SHP77 treated with DMSO at 0.1 percent for 48 hours (cell line): ENCODE measurements at places on chromosomes 5 and 9.

DNA sequence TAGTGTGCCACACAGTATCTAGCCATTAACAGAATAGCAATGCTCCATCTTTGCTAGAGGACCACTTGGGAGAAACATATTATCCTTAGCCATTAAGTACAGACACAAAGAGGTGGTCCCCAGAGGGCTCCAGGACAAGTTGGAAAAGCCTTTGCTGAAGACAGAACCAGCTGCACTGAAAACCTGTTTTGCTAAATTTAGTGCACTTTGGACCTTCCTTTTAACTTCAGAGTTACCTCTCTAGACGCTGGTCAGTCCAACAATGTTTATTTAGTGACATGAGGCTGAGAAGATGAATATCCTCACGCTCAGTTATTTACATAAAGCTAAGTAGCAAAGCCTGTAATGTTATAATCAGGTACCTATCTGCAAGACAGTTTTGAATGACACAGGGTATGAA lies 265.0 kb upstream of the ZNF608 start:
- no peak for DNase-seq

DNA sequence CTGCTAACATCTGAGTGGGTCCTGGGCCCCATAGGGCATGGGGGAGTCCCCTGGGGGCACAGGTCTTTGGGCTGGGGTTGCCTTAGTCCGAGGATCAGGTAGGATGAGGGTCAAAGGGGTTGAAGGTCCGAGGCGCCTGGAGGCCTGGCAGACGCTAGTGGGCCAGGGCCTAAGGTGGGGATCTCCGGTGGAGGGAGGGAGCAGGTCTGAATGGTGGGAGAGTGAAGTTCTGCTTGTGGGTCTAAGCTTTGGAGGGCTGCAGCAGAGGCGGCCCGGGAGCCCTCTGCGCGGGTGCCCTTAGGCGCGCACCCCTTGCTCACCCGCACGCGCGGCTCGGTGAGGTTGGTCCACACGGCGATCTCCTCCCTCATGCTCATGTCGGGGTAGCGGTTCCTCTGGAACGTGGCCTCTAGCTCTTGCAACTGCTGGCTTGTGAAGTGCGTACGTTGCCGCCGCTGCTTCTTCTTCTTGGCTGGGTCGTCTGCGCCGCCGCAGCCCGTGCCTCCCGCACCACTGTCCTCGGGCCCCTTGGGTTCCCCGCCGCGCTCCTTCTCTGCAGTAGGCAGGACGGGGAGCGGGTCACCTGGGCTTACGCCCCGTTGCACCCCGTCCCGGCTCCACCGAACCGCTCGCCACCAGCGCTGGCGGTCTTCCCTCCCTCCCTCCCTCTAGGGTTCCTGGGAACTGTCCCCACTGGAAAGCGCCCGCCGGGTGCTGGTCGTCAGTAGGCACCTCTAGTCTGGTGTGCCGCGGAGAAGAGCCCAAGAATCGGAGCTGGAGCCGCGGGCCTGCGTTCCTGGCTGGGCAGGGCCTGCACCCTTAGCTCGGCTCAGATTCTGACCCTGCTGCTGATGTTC lies 2.8 kb downstream of the PITX1 start:
- no peak for DNase-seq

DNA sequence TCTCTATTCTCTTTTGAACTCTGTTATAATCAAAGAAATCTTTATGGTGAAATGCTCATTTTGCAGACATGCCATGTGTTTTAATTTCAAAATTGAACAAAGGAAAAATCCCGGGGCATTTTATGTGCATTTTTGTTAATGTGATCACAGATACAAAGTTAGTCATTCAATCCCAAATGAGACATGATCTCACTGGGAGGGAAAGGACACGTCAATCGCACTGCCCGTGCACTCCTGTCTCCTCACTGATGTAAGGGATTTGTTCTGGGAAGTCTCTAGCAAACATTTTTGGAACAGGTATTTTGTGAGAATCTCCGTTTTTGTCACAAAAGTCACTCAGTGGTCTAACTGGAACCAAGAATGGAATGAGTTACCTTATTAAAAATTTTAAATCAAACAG lies 97.9 kb upstream of the RANBP6 start:
- no peak for DNase-seq

DNA sequence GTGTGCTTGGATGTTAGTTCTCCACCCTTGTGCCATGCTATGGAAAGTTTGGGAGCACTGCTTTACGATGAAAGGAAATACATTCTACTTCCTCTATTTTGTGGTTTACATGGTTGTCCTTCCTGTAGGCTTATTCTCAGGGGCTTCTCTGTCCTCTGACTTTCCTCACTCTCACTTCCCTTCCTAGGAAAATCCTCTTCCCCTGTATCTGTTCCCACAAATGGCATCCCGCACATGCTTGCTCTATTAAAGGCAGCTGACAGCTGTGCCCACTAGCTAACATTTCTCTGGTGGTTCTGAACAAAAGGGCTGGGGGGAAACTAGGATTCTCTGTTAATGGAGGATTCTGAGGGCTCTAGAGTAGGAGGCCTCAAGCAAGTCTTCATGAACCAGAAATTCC lies 52.4 kb downstream of the FAM170A start:
- DNase-seq = no peak

- no peak for DNase-seq
These were observed 6.4 kb downstream of the IL3 start for GRCh38 chr5:132066871-132067270.

DNA sequence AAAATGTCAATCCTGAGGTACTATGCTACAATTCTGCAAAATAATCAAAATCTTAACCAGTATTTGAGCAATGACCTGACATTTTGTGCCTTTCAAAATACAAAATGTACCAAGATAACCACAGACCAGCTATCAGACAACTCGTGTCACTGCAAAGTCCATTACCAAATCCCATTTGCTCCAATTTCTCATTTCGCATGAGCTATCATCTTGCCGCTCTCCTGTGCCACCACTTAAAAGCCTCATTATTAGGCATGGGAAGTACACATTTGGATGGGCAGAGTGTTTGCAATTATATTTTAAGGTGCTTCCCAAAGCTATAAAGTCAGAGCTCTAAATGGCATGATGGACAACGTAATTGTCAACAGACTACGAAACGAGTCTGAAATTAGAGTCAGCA lies 205.2 kb downstream of the AGTPBP1 start:
- DNase-seq = no peak

- DNase-seq = no peak
These were observed 91.5 kb upstream of the NFIL3 start for GRCh38 chr9:91515074-91515687.

GRCh38 chr5:16578474-16578883 lies 38.3 kb downstream of the RETREG1 start:
- DNase-seq = peak; percentile 81

- no peak for DNase-seq
These were observed 78.9 kb downstream of the PLAC8L1 start for GRCh38 chr5:146026307-146027010.

GRCh38 chr9:30967476-30967875 lies 1417.0 kb upstream of the ACO1 start:
- no peak for DNase-seq

DNA sequence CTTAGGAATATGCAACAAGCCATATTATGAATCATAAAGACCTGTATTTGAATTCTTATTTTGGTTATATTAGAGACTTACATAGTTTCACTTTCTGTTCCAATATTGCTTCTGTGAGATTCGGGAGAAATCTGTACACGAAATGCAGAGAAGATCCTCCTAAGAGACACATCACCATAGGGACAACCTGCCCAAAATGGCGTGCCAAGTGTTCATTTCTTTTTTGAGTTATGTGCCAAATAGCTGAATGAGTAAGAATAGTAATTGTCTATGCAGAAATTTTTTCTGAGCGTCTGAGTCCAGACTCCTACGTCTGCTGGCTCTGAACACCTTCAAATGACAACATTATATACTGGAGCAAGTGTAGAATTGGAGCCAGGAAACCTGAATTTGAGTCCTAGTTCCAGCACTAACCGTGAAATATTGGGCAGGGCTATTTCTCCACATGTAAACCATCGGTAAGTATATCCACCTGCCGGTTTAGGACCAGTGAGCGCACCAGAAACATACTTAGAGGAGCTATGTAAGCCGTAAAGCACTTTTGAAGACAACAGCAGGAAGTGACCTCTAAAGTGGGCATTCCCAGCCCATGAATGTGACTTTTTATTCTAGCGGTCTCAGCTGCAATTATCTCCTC lies 163.9 kb upstream of the DMRT1 start:
- no peak for DNase-seq

- no peak for DNase-seq
These were observed 17.4 kb upstream of the IL13 start for GRCh38 chr5:132640613-132641012.

- no peak for DNase-seq
These were observed 384 bp upstream of the DMXL1 start for GRCh38 chr5:119070578-119070827.

DNA sequence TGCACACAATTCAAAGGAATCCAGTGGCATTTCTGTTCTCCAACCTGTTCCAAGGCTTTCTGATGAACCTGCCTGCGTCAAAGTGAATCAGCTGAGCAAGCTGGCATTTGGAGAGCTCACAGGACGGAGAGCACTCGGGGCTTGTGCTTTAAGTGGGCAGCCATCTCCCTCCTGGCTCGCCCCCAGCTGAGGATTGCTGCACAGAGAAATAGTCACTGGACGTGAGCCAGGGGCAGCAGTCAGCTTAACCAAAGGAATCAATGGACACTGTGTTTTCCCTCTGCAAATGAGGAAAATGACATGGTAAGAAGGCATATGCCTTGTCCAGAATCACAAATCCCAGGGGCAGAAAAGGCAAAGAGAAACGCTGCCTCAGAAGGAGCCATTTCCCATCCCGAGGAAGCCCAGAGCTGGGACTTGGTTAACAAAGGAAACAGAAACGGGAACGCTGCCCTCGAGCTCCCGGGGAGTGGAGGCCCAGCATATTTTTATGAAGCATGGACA lies 299.4 kb downstream of the ZSWIM6 start:
- peak; percentile 12 for DNase-seq

DNA sequence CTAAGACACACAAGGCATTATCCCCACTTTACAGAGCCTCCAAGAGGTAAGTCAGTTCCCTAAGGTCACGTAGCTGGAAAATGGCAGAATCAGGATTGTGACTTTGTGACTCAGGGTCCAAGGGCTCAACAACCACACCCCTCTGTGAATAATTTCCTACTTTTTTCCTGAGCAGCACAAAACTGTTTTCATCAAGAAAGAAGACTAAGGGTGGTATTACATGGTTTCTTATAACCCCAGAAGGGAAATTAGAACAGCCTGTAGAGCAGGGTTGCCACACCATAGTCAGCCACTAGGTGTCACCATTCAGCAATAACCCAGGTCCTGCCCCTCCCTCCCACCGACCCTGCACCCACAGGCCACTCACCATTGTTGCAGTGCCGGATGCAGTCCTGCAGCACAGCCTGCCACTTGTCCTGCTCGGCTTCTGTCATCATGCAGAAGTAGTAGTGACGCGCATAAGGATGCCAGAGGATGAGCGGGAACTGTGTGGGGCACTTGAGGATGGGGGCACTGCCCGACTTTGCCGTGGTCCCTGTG lies 72.1 kb downstream of the LRSAM1 start:
- no peak for DNase-seq

GRCh38 chr9:16619402-16619801 lies 251.1 kb downstream of the BNC2 start:
- no peak for DNase-seq

DNA sequence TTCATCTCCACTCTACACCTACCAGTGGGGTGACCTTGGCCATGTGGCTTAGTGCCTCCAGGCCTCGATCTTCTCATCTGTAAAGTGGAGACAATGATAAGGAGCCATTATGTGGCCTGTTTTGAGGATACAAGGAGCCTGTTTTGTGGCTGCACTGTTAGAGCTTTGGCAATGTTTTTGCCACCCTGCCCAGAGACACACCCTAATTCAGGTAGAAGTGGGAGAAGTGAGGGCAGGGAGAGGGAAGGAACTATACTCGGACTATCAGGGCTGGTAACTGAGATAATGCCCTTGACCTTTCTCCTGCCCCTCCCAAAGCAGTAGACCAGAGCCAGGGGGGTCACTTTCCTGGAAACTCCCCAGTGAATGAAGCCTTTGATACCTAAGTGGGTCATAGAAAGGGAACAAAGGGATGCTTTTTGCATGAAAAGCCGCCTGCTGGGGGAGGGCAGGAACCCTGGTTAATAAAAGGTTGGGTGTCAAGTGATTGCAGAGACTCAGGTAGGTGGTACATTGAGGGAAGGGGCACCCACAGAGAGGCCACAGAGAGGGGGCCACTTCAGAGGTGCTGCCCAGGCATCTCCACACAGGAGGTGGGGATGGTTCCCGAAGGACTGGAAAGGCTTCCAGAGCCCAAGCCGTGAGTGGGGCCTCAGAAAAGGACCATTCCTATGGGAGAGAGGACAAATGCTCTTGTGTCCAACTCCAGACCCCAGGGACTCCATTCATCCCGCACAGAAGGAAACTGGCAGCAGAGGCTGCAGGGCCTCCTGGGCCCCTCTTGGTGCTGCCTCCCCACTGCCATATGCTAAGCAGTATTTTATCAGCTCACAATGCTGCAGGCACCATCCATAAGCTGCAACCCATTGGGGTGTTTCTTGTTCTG lies 42.3 kb upstream of the VDAC1 start:
- DNase-seq = no peak

DNA sequence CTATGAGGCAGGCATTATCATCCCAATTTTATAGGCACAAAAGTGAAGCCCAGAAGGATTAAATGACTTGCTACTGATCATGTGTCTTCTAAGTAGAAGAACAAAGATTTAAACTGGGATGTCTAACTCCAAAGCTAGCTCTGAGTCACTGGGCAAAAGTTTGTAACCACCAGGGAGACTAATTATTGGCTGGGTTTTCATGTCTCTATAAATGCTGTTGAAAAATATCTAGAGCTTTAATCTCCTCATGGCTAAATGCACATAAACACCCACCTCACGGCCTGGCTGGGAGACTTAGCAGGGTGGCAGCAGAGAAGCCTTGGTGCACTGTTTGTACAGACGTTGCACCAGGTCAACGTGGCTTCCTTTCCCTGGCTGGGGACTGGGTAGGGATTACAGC lies 144.6 kb downstream of the MELK start:
- no peak for DNase-seq

GRCh38 chr5:154189256-154189818 lies 1.2 kb upstream of the GALNT10 start:
- DNase-seq = no peak

- no peak for DNase-seq
These were observed at the start of gene LCN10 for GRCh38 chr9:136742591-136743391. TSS of gene LCN10 (minus strand) at chr9:136742940. CDS start at chr9:136742903, 37 bp downstream.

GRCh38 chr5:115842089-115842935 lies 577 bp downstream of the AP3S1 start:
- peak; percentile 49 for DNase-seq

- DNase-seq = no peak
These were observed 249.2 kb upstream of the IRX2 start for GRCh38 chr5:3000631-3001030.
